ENCODE measurements at places on chromosomes 16 and 17.

DNA sequence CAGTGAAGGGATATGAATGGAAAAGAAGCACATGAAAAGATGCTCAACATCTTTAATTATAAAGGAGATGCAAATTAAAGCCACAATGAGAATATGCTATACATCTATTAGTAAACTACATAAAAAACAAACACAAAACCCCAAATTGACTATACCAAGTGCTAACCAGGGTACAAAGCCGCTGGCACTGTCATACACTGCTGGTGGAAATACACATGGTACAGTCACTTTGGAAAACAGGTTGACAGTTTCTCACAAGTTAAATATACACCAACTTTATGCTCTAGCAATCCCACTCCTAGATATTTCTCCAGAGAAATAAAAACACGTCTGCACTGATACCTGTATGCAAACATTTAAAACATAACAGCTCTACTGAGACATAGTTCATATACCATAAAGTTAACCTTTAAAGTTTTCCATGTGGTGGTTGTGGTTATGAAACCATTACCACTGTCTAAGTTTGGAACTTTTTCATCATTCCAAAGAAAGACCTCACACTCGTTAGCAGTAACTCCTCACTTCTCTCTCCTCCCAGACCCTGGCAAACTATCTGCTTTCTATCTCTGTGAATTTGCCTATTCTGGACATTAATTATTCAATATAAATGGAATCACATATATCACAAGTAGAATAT is 42.7 kb downstream of the ADGRG5 start:
- no peak for DNase-seq

- DNase-seq, result no peak
Measured at GRCh38 chr17:73513426-73513825, 130.8 kb downstream of the SDK2 start.

GRCh38 chr17:31593806-31594205 is 202.3 kb downstream of the RAB11FIP4 start:
- no peak for DNase-seq

DNA sequence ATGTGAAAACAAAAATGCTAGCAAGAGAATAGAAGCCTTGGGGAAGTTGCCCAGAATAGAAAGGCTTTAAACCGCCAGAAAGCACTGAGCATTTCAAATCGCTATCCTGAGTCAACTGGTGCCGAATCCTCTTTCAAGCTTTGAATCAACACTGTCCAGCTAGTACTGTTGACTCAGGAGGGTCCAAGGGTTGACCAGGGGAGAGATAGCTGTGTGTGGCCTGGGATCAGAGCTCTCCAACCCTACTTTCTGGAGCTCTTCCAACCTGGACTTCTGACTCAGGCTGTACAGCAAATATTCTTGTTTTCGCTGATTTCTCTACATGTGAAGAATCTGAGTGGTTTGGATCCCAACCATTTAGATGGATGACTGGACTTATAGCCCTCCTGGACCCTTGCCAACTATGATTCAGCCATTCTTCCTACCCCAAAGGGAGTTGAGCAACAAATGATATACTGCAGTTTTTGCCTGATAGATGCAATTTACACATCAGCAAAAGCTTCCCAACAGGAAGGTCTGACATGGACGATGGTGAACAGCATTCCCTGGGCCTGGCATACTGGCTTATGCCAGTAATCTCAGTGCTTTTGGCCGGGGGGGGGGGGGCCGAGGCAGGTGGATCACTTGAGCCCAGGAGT is 154.0 kb upstream of the SDK2 start:
- peak; percentile 39 for DNase-seq

DNA sequence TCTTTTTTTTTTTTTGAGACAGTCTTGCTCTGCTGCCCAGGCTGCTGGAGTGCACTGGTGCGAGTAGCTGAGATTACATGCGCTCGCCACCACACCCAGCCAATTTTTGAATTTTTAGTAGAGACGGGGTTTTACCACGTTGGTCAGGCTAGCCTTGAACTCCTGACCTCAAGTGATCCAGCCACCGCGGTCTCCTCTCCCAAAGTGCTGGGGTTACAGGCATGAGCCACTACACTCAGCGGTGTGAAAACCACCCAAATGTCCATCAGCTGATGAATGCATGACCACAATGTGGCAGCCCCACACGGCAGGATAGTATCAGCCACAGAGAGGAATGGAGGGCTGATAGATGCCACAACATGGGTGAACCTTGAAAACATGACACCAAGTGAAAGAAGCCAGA is 2.1 kb downstream of the P2RX5 start:
- DNase-seq, result no peak

- DNase-seq, result no peak
Measured at GRCh38 chr17:76394166-76394565, 9.8 kb downstream of the SPHK1 start.

All from suppressor macrophage treated with lipopolysaccharide for 4 hours (primary cell).